Fibroblast of skin of left biceps (primary cell): ENCODE measurements at places on chromosomes 7 and 10.

- peak; percentile 64 for DNase-seq
Observed at GRCh38 chr10:126972635-126973414, 67.6 kb downstream of the DOCK1 start.

DNA sequence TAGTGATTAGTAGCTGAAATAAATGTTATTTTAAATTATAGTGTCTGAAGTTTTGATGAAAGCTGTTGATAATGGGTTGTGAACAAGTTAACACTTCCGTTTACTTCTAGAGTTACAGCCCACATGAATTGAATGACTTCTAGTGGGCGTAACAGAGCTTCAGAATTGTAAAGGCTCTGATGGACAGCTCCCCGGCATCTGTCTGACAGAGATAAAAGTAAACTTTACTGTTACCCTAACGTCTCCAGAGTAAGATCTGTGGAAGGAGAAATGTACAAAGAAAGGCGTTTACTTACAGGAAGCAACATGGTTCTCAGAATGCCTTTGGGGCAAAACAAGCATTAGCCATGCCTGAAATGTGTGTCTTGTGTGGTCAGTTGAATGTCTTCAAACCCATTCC is 124.4 kb downstream of the ADARB2 start:
- DNase-seq, result no peak

- no peak for DNase-seq
Observed at GRCh38 chr10:12768156-12769100, 233.1 kb downstream of the CCDC3 start.

DNA sequence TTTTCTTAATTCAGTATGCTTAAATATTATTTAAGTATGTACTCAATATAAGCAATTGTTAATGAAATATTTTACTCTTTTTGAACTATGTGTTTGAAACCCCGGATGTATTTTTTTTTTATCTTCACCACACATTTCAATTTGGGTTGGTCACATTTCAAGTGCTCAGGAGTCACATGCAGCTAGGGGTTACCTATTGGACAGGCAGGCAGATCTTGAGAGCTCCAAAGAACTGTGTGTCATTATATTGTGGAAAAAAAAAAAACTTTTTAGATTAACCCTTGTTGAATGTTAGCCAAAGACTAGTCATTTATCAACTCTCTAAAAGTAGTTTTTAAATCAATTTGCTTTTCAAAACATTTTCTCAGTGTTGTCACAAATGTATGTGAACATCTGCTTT is 37.2 kb downstream of the IKZF1 start:
- DNase-seq, result no peak

DNA sequence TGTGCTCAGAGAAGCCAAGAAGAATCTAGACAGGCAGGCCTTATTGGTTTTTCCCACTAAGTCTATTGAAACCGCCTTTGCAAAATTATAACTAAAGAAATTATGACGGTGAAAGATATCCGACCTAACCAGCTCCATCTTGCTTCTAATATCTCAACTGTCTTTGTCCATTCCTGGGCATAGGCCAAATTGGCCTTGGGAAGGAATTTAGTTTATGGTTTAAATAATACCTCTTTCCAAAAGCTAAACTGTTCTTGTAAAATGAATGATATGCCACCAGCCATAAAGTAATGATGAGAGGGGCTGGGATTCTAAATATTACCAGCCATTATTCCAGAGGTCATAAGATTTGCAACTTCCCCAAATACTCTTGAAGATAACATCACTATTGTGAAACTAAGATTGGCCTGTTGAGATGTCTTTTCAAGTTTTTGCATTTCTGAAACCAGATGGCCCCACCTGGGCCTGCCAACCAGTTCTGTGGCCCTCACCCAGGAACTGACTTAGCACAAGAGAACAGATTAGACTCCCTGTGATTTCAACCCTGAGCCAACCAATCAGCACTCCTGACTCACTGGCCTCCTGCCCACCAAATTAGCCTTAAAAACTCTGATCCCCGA is 41.2 kb upstream of the SLC35G1 start:
- no peak for DNase-seq

GRCh38 chr7:55969391-55969790 is 5.0 kb downstream of the NIPSNAP2 start:
- no peak for DNase-seq

DNA sequence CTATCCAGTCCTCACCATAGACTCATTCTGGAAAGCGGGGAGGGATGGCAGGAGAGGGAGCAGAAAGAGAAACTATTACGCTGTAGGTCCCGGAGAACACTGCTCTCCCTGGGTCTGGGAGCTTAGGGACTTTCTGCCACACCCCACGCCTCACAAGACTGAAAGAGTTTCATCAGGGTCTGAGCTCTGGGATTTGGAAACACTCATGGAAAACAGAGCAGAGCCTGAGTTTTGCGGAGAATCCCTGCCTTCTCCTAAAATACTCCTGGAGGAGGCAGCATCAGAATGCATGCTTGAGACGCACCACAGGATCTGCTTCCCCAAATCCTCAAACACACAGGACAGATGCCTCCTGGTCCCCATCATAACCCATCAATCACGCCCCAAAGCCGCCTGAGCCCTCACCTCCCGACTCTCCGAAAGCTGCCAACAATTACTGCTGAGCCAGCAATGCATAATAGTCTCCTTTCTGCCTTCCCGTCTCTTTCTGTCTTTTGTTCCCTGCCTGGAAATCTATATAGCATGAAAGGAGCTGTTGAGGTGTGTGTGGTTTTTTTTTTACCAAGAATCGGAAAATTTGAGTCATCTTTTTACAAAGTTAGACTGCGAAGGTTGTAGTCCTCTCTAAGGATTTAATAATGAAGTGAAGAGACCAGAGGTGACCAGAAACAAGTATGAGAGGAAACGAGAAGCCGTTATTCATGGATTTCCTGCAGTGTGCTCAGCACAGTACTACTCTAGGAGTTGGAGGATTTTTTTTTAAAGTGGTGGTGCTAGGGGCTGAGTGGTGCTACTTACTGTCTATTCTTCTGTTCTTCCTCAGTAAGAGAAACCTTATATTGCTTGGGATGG is 37.7 kb downstream of the ASB13 start:
- DNase-seq, result no peak

GRCh38 chr7:56091591-56091990 is 1.2 kb downstream of the PHKG1 start:
- no peak for DNase-seq

DNA sequence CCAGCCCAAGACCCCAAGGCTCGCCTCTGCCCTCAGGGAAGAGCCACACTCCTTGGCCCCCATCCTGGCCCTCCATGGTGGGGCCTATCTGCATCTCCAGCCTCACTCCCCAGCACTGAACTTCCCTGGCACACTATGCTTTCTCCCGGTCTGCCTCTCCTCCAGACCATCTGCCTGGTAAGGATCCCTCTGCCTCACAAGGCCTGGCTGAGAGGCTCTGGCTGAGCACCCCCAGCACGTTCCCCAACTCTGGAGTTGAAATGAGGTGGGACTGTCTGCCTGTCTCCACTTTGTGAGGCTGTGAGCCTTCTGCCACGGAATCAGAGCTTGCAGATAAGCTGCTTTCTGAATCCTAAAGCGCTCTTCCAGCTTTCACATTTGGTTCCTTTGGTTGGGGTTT is 220.7 kb downstream of the TNS3 start:
- DNase-seq, result no peak

- no peak for DNase-seq
Observed at GRCh38 chr10:53952698-53953630, 848.1 kb downstream of the PCDH15 start.

GRCh38 chr7:112362731-112363131 is 87.5 kb upstream of the IFRD1 start:
- no peak for DNase-seq

GRCh38 chr7:18754766-18755165 is 259.2 kb downstream of the HDAC9 start:
- DNase-seq, result no peak

- no peak for DNase-seq
Observed at GRCh38 chr10:106557951-106558733, 606.4 kb downstream of the SORCS1 start.

- DNase-seq, result no peak
Observed at GRCh38 chr7:133240302-133240701, 12.6 kb upstream of the EXOC4 start.

GRCh38 chr7:75905785-75906604 is 9.0 kb upstream of the POR start:
- no peak for DNase-seq

- DNase-seq, result no peak
Observed at GRCh38 chr7:158398750-158399149, 188.9 kb downstream of the PTPRN2 start.

DNA sequence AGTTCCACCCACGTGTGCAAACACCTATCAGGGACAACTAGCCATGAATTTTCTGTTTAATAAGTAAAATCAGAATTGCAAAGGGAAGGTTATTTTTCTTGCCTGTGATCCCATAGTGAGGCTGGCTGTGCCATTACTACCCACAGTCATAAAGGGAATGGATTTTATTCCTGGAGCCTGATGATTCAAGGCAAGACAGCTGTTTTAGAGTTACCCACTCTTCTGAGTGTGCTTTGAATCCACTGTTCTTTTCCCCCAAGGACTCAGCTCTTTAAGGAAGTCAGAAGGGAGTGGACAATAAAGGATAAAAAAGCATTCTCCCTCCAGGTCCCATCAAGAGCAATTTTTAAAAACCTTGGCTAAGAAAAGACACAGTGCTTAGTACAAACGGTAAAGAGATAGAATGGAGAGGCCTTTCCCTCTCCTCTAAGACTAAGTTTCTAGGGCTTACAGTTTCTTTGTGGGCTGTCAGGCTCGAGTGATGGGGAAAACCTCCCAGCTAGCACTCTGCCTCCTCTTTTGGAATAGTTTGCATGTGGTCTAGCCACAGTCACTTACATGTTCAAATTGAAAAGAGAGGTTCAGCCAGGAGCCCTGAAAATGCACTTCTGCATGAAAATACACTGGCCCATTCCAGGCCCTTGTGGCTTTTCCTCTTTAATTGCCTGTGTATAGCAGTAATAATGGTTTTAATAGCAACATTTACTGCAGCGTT is 5.1 kb upstream of the LRRC4 start:
- no peak for DNase-seq

- no peak for DNase-seq
Observed at GRCh38 chr10:133465191-133465949, 11.6 kb downstream of the SCART1 start.

DNA sequence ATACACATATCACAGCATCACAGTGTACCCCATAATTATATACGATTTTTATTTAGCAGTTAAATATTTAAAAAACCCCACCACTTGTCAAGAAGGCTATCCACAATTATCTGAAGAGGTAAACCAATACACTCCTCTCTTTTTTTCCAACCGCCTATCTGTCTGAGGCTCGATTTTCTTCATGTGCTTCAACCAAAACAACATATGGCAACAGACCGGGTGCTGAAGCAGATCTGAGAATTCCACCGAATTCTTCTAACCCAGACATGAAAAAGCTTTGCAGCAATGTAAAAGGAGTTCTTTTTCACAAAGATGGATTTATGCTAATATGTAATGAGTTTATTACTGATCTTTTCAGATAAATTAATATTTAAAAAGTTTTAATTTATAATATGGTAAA is 132.4 kb upstream of the RHEB start:
- no peak for DNase-seq

DNA sequence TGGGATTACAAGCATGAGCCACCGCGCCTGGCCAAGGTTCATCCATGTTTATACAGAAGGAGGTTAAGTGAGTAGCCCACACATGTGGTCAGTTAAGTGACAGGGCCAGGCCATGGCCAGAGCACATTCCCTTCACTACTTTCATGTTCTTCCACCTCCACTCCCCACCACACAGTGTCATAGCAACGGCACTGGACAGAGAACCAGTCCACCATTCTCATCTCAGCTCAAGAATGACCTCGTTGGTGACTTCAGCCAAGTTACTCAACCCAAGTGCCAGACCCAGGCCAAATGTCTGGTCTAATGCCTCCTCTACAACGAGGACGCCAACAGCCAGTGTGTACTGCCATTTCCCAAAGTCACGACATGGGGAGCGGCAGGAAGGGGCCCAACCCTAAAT is 62.4 kb downstream of the INHBA start:
- no peak for DNase-seq

DNA sequence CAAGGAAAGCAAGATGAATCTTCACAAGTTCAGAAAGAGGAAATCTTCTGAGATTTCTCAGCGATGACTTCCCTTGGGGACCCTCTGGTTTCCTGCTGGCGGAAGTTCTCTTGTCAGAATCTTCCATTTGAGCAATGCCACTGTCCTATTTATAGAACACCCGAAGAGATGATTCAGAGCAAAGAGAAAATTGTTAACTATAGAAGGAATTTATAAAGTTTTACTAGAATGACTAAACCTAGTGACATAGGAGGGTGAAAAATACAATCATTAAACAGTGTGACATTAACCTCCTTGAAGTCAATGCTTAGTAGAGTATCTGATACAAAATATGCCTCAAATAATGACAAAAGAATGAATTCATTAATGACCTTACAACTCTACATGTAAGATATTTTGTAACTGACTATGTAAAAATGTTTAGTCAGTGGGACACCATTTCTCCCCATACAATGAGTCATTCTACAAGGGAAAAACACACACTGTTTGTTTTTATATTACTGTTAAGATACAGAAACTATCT is 206.5 kb upstream of the CNTNAP2 start:
- DNase-seq, result peak; percentile 20

DNA sequence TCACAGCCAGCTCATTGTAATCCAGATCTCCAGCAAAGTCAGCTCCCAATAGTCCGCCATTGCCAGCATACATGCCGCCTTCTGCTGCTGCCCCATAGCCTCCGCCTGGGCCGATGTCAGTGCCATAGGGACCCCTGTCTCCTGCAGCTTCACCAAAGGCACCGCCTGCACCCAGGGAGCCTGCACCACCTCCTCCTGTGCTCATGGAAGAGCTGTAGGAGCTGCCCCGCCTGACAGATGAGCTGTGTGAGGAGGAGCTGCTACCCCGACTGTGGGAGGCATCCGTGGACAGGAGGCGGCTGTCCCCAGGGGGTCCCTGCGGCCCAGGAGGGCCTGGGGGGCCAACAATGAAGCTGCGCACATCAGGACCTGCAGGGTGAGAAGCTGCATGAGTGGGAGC is 51.7 kb downstream of the COL17A1 start:
- no peak for DNase-seq

GRCh38 chr7:25891591-25891990 is 260.4 kb upstream of the NFE2L3 start:
- no peak for DNase-seq

DNA sequence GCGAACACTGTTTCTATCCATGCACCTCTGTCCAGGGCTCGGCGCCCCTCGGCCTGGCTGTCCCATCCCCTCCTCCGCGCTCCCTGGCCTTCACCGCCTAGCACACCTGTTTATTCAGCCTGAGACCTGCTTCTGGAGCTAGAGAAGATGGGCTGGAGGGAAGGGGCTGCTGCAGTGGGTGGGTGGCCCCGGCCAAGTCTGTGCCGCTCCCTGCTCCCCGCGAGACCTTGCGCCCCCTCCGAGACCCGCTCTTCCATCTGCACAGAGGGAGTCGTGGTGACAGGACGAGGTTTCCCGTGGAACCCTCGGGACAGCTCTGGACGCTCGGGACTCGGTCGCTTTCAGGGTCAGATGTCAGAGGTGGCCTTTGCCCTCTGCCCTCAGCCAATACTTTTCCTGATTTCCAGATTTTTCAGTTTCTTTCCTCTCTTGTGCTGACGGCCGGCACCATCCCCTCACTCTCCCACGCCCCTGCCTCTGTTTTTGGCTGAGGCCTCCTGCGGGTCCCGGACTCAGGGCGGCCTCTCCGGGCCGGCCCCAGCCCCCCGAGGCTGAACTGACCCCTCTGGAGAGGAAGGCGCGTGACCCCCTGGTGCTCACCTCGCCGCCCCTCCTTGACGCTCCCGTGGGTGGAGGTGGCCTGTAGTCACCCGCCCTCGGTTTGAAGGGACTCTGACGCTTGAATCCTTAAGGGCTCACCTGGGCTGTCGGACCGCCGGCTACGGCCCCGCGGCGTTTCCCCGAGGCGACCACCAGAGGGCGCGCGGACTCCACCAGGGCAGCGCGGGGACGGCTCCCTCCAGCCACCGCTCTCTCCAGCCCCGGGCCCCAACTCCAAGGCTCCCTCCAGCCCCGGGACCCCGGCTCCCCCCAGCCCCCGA is 15.6 kb downstream of the SHH start:
- DNase-seq, result no peak
